ENCODE measurements at places on chromosomes 5 and 9.
A peak's percentile ranks its signal among the peaks of the same experiment; 100 is the strongest.

- no peak for DNase-seq
These were observed 128.8 kb upstream of the RAD23B start for GRCh38 chr9:107154291-107154690.

DNA sequence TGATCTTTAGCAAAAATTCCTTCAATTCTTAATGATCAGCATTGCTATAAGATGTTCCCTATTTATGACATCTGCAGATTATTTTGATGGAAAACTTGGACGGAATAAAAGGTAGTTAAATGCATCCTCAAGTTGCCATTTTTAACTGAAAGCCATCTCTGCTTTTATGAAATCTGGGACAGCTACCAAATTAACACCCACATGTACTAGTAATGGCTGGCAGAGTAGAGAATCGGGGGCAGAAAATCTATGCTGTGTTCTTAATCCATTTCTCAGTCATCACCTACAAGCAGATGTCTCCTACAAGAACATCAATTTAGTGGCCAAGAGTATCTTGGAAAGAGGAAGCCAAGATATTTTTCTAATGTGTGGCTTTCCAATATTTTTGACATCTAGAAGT, 22.1 kb upstream of the C9orf57 start:
- no peak for DNase-seq

DNA sequence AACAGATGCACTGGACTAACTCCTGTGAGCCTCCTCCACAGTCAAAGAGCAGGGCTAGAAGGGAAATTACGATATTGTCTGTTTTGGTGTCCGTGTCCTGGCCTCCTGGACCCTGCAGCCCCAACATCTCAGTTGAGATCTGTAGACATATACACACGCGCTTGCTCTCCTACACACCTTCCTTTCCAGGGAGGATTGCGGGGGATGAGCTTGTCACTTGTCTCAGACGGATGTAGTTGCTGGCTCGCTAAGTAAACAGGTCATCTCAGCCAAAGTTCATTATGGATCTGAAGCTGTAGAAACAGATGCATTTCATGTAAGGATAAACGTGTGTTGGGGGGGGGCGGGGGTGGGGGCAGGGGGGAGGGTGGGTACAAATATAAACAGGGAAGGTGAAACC, 549.3 kb downstream of the CCDC171 start:
- DNase-seq: no peak

- DNase-seq: no peak
These were observed 1433.3 kb upstream of the C9orf72 start for GRCh38 chr9:29006628-29007027.

DNA sequence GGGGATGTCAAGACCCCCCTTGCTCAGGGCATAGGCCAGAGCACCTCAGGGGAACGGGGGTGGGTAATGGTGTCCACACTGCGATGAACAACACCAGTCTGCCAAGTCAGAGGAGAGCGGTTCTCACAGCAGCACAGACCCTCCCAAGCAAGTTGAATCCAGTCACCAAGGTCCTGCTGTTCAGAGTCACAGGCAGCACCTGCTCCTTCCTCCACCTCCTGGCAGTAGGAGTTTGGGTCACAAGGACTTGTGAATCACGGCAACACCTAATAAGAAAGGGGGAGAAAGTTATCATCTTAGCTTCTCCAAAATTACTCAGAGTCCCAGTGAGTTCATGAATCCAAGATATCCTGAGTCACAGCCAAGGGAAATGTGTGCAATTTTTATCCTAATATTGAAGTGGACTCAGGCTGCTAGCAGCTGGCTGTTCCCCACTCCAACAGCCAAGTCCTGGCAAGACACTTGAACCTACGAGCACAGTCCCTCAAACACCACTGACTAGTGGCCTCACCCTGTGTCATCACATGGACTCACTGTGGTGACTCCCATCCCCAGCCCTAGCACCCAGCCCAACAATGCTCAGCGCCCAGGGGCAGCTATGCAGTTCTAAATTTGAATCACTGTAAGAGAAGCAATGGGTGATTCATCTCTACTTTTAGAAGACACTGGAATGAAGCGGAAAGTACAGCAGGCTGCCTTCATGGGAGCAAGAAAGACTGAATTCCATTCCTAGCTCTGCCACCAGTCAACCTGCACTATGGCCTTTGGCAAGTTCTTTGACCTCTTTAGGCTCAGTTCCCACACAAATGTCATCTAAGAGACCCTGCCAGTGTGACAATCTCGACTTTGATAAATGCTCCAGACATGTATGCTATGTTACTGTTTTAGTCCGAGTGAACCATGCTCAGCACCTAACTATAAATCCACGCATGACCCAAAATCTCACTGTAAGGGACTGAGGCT, 113.7 kb downstream of the KLHL3 start:
- DNase-seq: peak; percentile 35

Data from astrocyte of the spinal cord (primary cell).